Activated CD4-positive, alpha-beta T cell treated with anti-CD3 and anti-CD28 coated beads, Interleukin-2, amount 10 ng/mL, durations not matched to agents 24 days and 14 days (primary cell): ENCODE measurements at places on chromosomes 1 and 21.
A peak's percentile ranks its signal among the peaks of the same experiment; 100 is the strongest.

DNA sequence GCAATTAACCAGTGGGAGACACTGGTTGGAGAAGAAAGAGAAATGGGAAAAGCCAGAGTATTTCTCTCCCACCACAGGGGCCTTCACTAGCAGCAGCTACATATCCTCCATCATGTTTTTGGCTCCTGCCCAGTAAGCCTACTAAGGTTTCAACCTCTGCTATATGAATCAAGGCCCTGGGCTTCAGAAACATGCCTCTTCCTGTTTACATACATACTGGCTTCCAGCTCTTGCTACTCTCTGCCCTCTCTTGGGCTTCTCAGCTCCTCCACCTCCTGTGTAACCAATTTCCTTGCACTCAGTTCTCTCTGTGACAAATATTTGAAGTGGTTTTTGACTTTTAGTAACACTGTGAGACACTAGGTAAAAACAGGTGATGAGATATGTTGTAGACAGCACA lies 80.8 kb downstream of the LRRC7 start:
- peak; percentile 63 for DNase-seq

GRCh38 chr21:42721341-42721824 lies 68.0 kb downstream of the PDE9A start:
- no peak for DNase-seq

DNA sequence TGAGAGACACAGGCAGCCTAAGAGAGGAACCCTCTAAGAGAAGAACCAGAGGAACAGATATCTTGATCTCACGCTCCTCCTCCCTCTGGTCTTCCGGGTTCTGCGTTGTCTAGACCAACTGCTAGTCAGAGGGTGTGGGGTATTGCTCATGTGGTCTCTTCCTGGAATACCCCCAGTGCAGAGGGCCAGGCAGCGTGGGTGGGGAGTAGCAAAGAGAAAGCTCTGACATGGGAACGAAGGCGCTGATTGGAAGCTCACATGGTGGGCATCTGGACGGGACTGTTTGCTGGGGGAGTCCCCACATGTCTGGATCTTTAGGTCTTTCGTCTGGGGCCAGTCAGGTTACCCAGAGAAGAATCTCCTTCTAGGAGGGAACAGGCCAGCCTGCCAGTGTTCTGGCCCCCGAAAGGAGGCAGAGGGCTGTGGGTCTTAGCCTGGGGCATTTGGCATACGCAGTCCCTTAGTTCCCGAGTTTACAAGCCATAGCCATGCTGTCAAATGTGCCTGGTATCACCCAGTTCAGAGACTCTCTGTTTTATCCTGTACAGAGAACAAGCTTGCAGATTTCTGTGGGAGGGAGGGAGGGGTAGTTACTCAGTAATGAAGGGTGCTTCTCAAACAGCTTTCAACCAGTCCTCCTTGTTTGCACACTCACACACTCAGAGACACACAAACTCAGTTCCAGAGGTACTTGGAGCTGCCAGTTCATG lies 18.3 kb upstream of the IL6R start:
- DNase-seq: peak; percentile 86

DNA sequence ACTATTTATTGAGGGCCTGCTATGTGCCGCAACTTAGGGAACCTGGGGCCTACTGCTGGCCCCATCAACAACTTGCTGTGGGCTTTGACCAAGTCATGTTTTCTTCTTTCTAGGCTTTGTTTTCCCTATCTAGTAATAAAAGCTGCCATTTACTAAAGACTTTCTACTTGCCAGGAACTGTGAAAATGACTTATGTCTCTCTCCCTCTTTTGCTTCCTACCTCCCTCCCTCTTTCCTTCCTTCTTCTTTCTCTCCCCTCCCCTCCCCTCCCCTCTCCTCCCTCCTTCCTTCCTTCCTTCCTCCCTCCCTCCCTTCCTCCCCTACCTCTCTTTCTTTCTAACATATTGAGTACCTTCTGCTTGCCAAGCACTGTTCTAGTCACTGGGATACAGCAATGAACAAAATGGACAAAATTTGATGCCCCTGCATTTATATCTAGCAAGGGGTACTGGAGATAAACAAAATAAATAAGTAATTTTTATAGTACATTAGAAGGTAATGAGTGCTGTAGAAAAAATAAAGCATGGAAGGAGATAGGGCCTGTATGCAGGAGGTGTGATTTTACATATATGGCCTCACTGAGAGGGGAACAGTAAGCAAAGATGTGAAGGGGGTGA lies 170.3 kb upstream of the USP24 start:
- DNase-seq: no peak

GRCh38 chr1:221709854-221710253 lies 32.0 kb downstream of the DUSP10 start:
- no peak for DNase-seq

- no peak for DNase-seq
Measured at GRCh38 chr1:218880484-218881060, 293.1 kb upstream of the LYPLAL1 start.

GRCh38 chr1:206631085-206631509 lies 4.2 kb upstream of the DYRK3 start:
- peak; percentile 71 for DNase-seq

DNA sequence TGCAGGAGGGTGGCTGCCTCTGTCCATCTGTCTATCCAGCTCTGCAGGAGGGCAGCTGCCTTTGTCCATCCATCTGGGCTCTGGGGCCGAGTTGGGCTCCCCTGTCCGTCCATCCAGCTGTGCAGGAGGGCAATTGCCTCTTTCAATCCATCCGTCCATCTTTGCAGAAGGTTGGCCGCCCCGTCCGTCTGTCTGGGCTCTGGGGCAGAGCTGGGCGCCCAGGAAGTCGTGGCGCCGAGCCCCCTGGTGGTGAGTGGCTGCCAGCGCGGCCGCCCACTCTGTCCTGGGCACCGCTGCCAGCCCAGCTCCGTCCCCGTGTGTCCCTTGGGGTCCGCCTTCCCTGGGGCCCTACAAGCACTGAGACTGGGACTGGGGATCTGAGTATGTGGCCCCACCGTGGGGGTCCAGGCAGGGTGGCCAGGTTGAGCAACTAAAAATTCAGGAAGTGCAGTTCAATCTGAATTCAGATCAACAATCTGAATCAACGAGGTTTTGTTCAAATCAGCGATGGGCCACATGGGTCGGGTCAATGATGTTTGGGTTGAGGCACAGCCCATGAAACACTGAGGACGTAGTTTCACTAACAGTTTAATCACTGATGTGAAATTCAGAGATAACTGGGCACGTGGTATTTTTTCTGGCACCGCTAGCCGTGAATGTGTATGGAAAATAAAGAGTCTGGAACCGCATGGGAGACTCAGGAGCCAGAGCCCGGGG lies 99.1 kb upstream of the ACTRT2 start:
- DNase-seq: peak; percentile 77

- no peak for DNase-seq
Measured at GRCh38 chr1:114369930-114370329, 141.1 kb downstream of the TRIM33 start.

DNA sequence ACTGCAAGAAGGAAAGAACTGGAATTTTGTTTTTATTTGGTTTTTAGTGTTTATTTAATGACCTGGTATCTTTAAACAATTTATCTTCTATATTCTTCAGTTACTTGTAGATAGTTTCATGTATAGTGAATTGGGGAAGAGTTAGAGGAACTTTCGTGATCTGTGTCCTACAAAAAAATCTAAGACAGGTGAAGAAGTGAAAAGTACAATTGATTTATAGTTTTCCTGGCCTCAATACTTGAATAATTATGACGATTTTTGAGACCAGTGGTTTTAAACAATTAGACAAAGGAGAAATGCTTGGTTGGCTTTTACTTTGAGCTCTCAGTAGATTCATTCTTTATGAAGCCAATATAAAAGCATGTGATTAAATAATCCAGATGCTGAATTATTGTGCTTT lies 7.5 kb downstream of the MIER1 start:
- no peak for DNase-seq

DNA sequence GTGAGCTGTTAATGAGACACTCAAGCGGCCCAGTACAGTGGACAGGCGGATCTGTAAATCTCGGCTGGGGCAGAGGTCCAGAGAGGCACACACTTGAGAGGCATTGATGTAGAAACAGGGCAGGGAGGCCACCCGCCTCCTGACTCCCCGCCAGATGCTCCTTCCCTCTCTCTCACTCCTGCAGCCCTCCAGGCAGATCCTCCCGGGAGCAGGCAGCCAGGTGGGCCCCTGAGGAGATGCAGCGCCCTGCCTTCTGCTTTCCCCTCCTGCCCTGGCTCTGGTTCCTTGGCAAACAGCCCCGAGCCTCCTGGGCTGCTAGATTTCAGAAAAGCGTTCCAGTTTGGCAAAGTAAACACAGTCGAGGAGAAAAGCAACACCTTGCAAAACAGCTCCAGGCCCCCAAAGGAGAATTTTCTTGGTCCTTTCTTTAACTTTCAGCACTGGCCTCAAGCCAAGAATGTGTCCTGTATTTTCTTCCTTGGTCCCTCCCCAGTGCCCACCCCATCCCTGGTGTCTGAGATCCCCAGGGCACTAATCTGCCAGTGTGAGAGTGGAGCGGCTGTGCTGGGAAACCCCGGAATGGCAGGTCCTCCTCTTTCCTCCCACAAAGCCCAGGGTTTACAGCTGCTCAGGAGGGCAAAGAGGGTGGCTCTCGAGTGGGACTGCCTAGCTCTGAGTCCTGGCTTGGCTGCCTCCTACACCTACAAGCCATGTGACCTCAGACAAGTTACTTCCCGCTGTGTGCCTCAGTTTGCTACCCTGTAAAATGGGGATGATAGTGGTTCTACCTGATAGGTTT lies 29.4 kb upstream of the IFNLR1 start:
- DNase-seq: no peak

GRCh38 chr1:171037626-171038025 lies 53.1 kb upstream of the FMO3 start:
- no peak for DNase-seq

DNA sequence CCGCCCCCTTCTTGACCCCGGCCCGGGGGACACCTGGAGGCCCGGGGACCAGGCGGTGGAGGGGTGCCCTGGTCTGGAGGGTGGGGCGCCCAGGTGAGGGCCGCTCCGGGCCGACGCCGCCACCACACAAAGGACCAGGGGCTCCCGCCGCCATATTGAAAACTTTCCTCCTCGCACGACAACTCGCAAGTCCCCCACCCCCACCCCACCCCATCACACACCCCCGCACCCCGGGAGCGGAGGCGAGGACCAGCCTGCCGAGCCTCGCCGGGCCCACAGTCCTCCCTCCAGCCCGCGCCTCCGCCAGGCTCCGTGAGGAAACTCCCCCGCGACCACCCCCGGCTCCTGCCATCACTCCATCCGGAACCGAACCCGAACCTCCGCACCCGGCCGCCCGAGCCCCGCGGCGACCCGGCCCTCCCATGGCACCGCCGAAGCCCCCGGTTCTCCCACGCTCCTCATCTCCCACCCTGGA lies 733 bp downstream of the KDM5B start:
- DNase-seq: peak; percentile 81

DNA sequence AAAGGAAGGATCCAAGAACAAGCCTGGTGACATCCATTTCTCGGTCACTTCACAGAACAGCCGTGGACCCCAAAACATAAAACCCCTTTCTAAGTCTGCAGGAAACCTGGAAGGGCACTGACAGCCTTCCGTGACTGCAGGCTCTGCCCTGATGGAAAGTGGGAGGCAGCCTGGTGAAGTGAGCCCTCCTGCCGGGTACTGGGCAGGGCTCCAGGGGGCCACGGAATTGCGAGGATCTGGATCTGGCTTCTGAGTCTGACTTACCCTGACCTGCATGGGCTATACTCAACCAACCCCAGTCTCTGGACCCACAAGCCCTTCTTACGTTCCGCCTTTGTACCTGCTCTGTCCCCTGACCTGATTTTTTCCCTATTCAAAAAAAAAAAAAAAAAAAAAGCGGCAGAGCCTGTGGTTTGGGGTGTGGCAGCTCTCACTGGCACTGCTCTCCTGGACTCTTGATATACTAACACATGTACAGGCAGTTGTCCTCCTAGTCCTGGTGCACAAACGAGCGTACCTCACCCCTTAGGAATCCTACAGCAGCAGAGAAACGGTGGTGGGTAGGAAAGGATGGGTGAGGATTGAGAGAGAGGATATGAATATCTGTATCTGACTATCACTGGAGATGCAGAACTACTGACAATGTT lies 82.9 kb downstream of the BEND5 start:
- DNase-seq: no peak

DNA sequence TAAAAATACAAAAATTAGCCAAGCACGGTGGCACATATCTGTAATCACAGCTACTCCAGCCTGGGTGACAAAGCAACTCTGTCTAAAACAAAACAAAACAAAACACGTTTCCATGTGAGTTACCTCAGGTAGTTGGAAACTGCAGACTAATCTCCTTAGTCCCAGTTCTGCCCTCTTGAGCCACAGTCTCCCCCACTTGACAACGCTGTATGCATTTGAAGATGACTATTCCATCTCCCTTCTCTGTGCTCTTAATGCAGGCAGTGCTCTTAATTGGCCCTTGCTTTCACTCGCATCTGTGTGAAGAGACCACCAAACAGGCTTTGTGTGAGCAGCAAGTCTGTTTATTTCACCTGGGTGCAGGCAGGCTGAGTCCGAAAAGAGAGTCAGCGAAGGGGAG lies 19.6 kb upstream of the DHCR24 start:
- DNase-seq: no peak

- no peak for DNase-seq
Measured at GRCh38 chr1:221174330-221174993, 295.2 kb downstream of the HLX start.

DNA sequence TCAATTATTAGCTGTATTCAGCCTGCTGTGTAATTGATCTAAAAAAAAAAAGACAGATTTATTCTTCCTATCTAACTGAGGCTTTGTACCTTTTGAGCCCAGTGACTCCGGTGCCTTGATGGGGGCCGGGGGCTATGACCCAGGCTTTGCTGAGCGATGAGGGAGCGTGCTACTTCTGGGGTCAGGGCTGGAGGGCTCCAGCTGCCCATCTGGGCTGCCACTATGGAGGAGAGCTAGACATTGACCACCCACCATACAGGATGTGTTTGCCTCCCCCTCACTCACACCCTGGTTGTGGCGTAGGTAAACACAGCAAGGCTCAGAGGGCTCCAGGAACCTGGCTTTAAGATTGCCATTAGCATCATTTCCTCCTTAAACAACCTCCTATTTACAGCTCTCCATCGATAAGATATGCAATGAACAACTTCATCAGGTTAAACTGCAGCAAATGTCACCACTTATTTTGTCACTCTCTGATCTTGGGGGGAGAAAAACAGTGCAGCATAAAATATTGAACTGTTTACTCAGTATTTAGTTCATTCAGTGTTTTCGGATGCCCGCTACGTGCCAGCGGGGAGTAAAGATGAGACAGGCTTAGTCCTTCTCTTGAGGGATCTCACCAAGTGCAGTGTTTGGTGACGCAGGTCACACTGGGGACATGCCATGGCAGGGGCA lies 231.6 kb downstream of the KIF26B start:
- DNase-seq: no peak

GRCh38 chr1:226558036-226558650 lies 9.6 kb downstream of the STUM start:
- no peak for DNase-seq

DNA sequence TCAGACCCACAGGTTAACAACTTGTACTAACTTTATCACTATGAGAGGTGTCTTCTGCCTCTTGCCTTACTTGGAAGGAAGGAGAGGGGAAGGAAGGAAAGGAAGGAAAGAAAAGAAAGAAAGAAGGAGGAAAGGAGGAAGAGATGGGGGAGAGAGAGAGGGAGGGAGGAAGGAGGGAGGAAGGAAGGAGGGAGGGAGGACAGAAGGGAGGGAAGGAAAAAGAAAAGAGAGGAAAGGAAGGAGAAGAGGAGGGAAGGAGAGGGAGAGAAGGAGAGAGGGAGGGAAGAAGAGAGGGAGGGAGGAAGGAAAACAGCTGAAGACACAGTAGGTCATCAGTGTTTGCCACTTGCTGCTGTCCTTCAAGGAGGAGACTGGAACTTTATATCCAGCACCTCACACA lies 5.3 kb upstream of the SIPA1L2 start:
- no peak for DNase-seq
